ENCODE measurements at places on chromosomes 1 and 21. TPM values are rescaled to one million over a fixed set of nuclear protein-coding genes. Genes with fewer than 3 reads are reported as not detected.

GRCh38 chr1:41508290-41508689 lies 23.8 kb upstream of the EDN2 start:
- H3K36me3 ChIP-seq = no peaks in the 10 kb centered on the region
- H3K27me3 ChIP-seq = no peaks in the 10 kb centered on the region
- no peak overlapping the region for H3K4me3 ChIP-seq

Gene C4BPB
- not detected for total RNA-seq

- no peak overlapping the region for H3K27ac ChIP-seq
- no peaks in the 10 kb centered on the region for H3K36me3 ChIP-seq
- no peak for DNase-seq
Measured at GRCh38 chr21:41487082-41487481, 20.9 kb downstream of the TMPRSS2 start.

DNA sequence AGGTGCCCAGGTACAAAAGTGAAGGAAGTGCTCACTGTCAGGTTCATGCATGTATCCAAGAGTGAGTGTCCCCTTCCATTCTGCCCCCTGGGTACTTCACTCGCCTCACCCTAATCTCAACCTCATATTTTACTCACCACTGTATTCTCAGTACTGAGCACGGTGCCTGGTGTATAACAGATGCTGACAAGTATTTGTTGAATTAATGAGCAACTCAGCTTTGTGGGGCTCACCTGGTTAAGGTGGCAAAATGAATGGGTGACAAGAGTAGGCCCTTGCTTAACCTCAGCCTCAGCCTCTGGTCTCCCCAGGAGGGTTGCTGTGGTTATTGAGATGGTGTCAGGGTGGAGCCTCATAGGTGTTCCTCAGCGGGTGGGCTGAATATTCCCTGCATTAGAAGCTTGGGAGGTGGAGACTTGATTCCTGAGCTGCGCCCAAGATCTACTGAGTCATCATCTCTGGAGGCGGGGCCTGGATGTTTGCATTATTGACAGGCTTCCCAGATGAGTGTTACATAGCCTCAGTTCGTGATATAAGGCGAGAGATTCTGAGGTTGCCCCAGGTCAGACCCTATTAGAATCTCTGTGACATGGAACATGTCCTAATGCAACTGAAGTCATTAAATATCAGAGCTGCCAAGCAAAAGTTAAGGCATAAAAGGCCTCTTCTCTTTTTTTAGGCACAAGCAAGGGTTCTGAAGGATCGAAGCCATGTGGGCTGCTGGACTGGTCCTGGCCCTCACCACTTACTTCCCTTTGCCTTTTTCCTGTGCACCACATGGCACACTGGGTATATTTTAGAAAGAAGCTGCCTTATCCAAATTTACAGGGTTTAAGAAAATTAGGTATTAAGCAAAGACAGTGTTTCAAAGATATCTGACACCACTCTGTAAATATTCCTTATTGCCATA lies 39.2 kb downstream of the SYT6 start:
- H3K4me1 ChIP-seq = no peaks in the 10 kb centered on the region
- no peak for DNase-seq
- no peak overlapping the region for H3K27ac ChIP-seq

Gene NPL
- total RNA-seq = 7.7 TPM

Gene TMEM51
- 10.2 TPM for total RNA-seq

- no peaks in the 10 kb centered on the region for H3K27me3 ChIP-seq
- no peaks in the 10 kb centered on the region for H3K36me3 ChIP-seq
- H3K4me1 ChIP-seq = peaks cover 53% of the 10 kb centered on the region
- DNase-seq = peak; percentile 55
- H3K27ac ChIP-seq = no peak overlapping the region
Measured at GRCh38 chr1:94121411-94121821, 468 bp upstream of the ABCA4 start.

DNA sequence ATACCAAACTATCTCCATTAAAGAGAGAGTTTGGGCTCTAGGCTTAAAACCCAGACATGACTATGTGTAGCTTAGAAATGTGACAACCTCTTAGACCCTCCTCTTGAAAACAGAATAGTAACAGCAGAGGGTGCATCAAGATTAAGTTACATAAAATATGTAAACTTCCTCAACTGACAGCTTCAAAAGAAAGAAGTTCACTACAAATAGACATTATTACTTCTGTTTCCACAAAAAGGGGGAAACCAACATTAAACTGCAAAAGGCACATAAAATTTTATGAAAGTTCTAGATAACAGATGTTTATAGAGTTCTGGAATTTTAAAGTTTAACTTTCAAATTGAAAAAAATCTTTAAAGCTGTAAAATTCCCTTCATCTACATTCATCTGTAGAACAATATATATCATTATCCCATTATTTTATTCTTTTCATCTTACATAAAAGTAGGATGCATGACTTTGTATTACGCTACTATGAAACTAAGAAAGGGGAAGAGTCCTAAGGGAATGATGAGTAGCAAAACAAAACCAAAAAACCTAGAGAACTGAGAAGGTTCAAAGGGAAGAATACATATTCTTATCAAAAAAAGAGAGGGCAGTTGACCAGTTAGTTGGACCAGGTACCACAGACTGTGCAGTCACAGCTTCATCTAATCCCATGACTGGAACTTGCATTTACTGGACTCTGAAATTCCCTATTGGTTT lies 177.0 kb downstream of the SIPA1L2 start:
- no peak overlapping the region for H3K27ac ChIP-seq
- peaks cover 68% of the 10 kb centered on the region for H3K36me3 ChIP-seq
- no peak for DNase-seq
- no peaks in the 10 kb centered on the region for H3K27me3 ChIP-seq
- H3K4me1 ChIP-seq = no peaks in the 10 kb centered on the region
- no peak overlapping the region for H3K4me3 ChIP-seq

GRCh38 chr21:40053007-40053406 lies 185.8 kb downstream of the PCP4 start:
- H3K4me3 ChIP-seq = no peak overlapping the region
- no peaks in the 10 kb centered on the region for H3K27me3 ChIP-seq
- peaks cover 76% of the 10 kb centered on the region for H3K36me3 ChIP-seq
- H3K27ac ChIP-seq = no peak overlapping the region
- no peak for DNase-seq

DNA sequence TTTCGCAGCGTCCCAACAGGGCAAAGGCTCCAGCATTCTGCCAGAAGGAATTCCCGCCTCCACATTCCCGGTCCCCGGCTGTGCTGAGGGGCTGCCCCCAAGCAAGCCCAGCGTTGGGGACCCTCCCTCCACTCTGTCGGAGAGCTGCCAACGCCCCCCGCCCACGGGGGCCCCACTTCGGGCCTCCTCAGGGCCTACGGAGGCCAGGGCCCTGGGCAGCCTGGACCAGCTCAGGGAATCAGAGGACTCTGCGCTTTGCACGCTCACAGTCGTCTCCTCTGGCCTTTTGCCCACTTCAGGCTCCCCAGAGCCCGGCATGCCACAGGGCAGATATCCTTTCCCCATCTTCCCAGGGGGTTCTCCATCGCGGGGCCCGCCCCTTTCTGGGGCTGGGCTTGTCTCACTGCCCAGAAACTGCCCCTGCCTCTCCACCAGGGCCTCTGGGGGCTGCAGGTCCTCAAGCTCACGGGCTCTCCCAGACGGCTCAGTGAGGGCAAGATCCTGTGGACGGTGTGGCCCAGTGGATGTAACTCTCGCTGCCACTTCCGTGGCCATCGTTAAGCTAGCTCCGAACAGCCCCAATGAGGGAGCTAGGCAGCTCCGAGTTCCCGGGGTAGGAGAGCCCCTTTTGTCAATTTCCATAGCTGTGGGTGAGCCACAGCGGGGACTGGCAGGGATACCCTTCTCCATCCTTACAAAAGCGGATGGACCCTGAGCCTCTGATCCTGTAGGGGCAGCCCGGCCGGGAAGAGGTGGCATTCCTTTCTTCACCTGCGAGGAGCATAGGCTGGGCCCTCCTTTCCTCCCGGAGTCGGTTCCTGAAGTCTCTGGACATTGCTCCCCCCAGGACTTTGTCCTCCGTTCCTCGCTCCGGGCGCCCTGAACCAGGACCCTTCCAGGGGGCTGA lies 2.8 kb downstream of the ITPKB start:
- H3K4me3 ChIP-seq = peak overlapping the region; percentile 94
- peaks cover 40% of the 10 kb centered on the region for H3K36me3 ChIP-seq
- peaks cover 19% of the 10 kb centered on the region for H3K4me1 ChIP-seq
- no peaks in the 10 kb centered on the region for H3K27me3 ChIP-seq
- DNase-seq = peak; percentile 76
- H3K27ac ChIP-seq = no peak overlapping the region

DNA sequence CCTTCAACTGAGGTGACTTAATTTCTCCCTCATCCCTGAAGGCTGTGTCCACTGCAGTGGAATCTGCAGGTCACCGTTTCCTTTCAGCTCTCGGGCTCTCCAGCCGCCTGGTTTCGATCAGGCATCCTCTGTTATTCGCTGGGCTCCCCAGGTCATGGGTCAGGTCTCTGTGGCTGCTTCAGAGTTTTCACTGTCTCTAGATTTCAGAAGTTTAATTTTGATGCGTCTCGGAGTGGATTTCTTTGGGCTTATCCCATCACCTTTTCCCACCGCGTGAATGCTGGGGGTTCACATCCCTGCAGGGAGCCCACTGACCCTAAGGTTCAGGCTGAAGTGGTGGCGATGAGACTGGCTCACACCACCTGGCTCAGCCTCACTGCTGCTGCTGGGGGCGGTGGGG lies 3.3 kb downstream of the ACTRT2 start:
- H3K27me3 ChIP-seq = no peaks in the 10 kb centered on the region
- no peak overlapping the region for H3K27ac ChIP-seq
- H3K4me1 ChIP-seq = no peaks in the 10 kb centered on the region
- H3K36me3 ChIP-seq = no peaks in the 10 kb centered on the region

- no peaks in the 10 kb centered on the region for H3K4me1 ChIP-seq
- H3K27ac ChIP-seq = no peak overlapping the region
- no peak overlapping the region for H3K4me3 ChIP-seq
- no peak for DNase-seq
- H3K36me3 ChIP-seq = peaks cover 12% of the 10 kb centered on the region
- no peaks in the 10 kb centered on the region for H3K27me3 ChIP-seq
Measured at GRCh38 chr1:155236451-155236850, 18.8 kb downstream of the ENTREP3 start.
